Heart left ventricle (tissue), 16 donors: ENCODE measurements at places on chromosomes 4 and X. TPM values are rescaled to one million over a fixed set of nuclear protein-coding genes. Genes with fewer than 3 reads are reported as not detected.

The TLR6 gene
- 0.15 TPM for polyA plus RNA-seq

The SSX2B gene
- polyA plus RNA-seq: not detected

The ODAM gene
- not detected for polyA plus RNA-seq

The GLRA2 gene
- not detected for polyA plus RNA-seq

The FGFBP2 gene
- 1.4 TPM for polyA plus RNA-seq

The MAGT1 gene
- polyA plus RNA-seq: 77.2 TPM

The CENPVL1 gene
- polyA plus RNA-seq: not detected

The OTUD6A gene
- not detected for polyA plus RNA-seq

- no peak overlapping the region for H3K27ac ChIP-seq
- H3K4me3 ChIP-seq: no peak overlapping the region
- H3K4me1 ChIP-seq: no peaks in the 10 kb centered on the region
- H3K27me3 ChIP-seq: no peaks in the 10 kb centered on the region
- DNase-seq: no peak
Measured at GRCh38 chrX:86507331-86507730, 359.1 kb downstream of the DACH2 start.

- DNase-seq: no peak
- no peaks in the 10 kb centered on the region for H3K27me3 ChIP-seq
- no peaks in the 10 kb centered on the region for H3K36me3 ChIP-seq
- no peaks in the 10 kb centered on the region for H3K4me1 ChIP-seq
Measured at GRCh38 chrX:926991-927390, 285.5 kb downstream of the CRLF2 start.

DNA sequence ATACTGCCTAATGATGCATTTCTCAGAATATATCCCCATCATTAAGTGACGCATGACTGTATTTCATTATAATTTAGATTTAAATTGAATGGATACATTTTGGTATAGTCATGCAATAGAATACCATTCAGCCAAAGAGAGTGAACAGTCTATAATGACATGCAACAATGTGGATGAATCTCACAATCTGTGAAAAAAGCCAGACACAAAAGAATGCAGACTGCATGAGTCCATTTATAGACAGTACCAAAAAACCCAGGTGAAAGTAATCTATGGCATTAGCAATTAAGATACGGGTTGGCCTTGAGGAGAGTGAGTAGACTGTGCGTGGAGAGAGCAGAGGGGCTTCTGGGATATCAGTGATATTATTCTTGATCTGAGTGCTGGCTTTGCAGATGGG, 239.7 kb upstream of the PGRMC2 start:
- no peak overlapping the region for H3K4me3 ChIP-seq
- no peaks in the 10 kb centered on the region for H3K27me3 ChIP-seq
- peaks cover 10% of the 10 kb centered on the region for H3K4me1 ChIP-seq
- H3K36me3 ChIP-seq: no peaks in the 10 kb centered on the region
- H3K27ac ChIP-seq: no peak overlapping the region

DNA sequence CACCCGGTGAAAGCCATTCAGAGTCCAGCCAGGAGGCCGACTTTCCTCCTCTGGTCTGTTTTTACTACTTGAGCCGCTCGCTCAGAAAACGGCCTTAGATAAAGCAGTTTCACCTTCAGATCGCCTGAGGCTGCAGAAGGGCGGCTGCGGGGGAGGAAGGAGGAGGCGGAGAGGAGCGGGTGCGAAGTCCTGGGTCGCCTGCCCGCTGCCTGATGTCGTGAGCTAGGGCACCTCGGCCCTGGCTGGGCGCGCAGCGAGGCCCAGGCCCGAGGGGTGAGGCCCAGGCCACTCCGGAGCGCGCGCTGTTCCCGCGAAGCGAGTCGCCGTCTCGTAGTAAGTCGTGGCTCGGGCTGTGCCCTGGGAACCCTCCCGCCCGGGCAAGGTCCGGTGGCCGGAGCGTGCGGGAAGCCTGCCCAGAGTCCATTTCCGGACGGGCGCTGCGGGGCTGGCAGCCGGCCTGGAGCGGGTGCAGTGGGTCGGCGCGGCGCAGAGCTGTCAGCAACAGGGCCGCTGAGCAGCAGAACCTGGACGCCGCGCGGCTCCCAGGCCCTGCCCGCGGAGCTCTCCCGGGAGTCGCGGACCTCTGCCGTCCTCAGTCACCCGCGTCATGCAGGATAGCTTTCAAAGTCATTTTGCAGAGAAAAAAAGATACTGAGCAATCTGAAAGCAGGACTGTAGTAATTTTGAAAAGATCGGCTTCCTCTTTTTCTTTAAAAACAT, 18.6 kb downstream of the TRIM2 start:
- no peaks in the 10 kb centered on the region for H3K4me1 ChIP-seq
- H3K36me3 ChIP-seq: no peaks in the 10 kb centered on the region
- H3K4me3 ChIP-seq: peak overlapping the region; percentile 76
- H3K27me3 ChIP-seq: no peaks in the 10 kb centered on the region

DNA sequence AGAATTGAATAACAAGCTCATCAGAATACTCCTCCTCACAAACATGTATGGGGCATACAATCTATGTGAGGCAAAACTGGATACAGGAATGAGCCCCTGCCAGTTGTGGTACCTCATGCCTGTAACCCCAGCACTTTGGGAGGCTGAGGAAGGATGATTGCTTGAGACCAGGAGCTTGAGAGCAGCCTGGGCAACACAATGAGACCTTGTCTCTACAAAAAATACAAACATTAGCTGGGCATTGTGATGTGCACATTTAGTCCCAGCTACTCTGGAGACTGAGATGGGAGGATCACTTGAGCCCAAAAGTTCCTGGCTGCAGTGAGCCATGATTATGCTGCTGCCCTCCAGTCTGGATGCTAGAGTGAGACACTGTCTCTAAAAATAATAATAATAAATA, 611.0 kb downstream of the NLGN4X start:
- H3K27me3 ChIP-seq: no peaks in the 10 kb centered on the region
- no peak overlapping the region for H3K4me3 ChIP-seq
- no peak overlapping the region for H3K27ac ChIP-seq
- no peak for DNase-seq
- no peaks in the 10 kb centered on the region for H3K36me3 ChIP-seq

DNA sequence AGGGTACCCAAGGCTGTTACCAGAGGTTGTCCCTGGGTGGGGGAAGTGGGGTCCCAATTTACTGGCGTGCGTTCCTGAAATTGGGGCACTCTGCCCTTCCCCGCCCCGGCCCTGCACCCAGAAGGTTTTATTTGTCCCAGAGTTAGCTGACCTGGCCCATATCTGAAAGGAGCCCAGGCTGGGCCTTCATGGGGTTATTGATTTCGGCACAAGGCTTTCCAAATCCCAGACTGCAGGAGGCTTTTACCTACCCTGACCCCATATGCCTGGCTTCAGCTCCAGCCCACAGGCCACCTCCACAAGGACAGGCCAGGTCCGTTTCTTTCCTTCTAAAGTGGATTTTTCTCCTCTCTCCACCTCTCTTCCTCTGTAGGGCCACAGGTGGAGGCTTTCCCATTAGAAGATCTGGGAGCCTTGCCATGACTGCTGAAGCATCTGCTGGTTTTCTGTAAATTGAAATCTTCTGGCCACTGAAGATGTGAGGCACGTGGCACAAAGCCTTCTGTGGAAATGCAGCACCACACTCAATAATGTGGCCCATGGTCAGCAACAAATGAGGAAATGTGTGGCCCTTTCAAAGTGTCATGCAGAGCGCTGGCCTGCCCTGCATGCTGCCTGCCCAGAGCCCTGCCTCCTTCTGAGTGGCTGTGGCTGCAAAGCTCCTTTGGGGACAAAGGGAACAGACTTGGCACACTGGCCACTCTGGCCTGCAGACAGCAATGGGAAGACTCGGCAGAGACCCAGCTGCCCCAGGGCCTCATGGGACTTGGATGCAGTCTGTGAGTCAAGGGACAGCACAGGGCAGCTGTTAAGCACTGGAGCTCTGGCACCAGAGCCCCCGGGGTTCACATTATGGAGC, 43.1 kb upstream of the MTM1 start:
- no peaks in the 10 kb centered on the region for H3K4me1 ChIP-seq
- no peak overlapping the region for H3K4me3 ChIP-seq
- no peaks in the 10 kb centered on the region for H3K27me3 ChIP-seq
- no peak overlapping the region for H3K27ac ChIP-seq
- no peaks in the 10 kb centered on the region for H3K36me3 ChIP-seq

DNA sequence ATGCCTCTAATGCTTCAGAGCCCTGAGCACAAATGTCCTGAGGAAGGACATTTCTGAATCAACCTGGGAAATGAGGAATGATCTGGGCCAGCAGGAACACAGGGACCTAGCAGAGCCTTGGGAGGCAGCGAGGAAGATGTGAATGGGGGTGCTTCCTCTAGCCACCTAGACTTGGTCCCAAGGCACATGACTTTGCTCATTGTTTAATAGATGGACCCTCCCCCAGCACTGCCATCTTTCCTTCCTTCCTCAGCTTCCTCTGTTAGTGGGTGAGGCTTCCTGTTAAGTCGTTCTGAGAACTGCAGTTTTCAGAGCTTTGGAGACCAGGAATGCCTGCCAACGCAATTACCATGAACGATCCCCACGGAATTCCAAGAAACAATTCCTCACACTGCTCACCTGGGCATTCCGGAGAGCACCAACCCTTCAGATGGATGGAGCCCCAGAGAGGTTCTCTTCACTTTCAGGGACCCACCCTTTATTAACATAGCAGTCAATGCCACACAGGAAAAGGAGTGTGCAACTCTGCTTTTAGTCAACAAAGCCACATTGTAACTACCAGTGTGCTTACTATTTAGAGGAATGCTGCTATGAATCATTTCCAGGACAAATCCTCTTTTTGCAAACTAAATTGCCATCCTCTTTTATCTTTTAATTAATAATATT, 48.5 kb upstream of the STIM2 start:
- no peaks in the 10 kb centered on the region for H3K36me3 ChIP-seq
- peak; percentile 36 for DNase-seq
- H3K27me3 ChIP-seq: no peaks in the 10 kb centered on the region
- H3K27ac ChIP-seq: peak overlapping the region; percentile 59

DNA sequence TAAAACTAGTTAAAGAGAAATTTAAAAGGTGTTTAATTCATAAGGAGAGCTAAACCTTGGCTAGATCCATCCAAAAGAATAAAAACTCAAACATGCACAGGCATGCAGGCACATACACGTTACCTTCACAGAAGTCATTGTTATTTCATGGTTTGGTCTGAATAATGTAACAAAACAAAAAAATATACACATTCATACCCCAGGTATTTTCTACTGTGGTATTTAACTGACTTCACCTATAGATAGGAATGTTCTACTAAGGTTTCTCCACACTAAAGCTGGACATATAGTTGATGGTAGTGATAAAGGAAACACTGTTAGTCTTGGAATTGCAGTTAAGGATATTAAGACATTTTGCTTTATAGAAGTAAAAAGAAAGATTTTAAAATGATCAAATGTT, 283.6 kb upstream of the PCDH10 start:
- H3K27me3 ChIP-seq: no peaks in the 10 kb centered on the region
- no peaks in the 10 kb centered on the region for H3K4me1 ChIP-seq
- no peak for DNase-seq
- no peak overlapping the region for H3K27ac ChIP-seq
- no peak overlapping the region for H3K4me3 ChIP-seq

GRCh38 chr4:148044912-148045352, 313.0 kb downstream of the ARHGAP10 start:
- H3K4me1 ChIP-seq: peaks cover 25% of the 10 kb centered on the region
- peaks cover 22% of the 10 kb centered on the region for H3K36me3 ChIP-seq
- no peaks in the 10 kb centered on the region for H3K27me3 ChIP-seq
- peak overlapping the region; percentile 94 for H3K27ac ChIP-seq

- H3K36me3 ChIP-seq: no peaks in the 10 kb centered on the region
- H3K27me3 ChIP-seq: no peaks in the 10 kb centered on the region
- DNase-seq: no peak
- H3K4me3 ChIP-seq: no peak overlapping the region
Measured at GRCh38 chrX:124300405-124300804, 32.1 kb upstream of the TEX13D start.

GRCh38 chr4:43113196-43113595, 220.7 kb downstream of the GRXCR1 start:
- H3K4me1 ChIP-seq: no peaks in the 10 kb centered on the region
- no peak overlapping the region for H3K4me3 ChIP-seq
- no peak overlapping the region for H3K27ac ChIP-seq

DNA sequence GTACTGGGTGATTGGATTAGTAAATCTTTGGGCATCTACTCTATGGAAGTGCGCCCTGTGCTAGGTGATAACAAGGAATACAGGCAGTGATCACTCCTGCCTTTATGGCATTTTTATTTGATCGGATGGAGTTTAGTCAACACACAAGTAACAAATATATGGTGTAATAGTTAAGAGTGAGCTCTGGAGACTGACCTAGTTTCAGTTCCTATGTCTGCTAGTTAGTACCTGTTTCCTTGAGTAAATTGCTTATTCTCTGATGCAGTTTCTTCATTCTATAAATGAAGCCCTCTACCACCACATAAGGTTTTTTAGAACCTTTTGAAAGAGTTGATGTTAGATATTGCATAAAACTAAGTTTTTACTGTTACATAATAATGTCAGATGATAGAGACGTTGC, 134.6 kb downstream of the KDM6A start:
- no peaks in the 10 kb centered on the region for H3K36me3 ChIP-seq
- H3K27me3 ChIP-seq: no peaks in the 10 kb centered on the region
- no peak overlapping the region for H3K27ac ChIP-seq
- peaks cover 22% of the 10 kb centered on the region for H3K4me1 ChIP-seq
- DNase-seq: no peak

- no peak overlapping the region for H3K4me3 ChIP-seq
- H3K27ac ChIP-seq: peak overlapping the region; percentile 67
- no peak for DNase-seq
- H3K27me3 ChIP-seq: no peaks in the 10 kb centered on the region
- no peaks in the 10 kb centered on the region for H3K36me3 ChIP-seq
- peaks cover 78% of the 10 kb centered on the region for H3K4me1 ChIP-seq
Measured at GRCh38 chr4:139918591-139918990, 235.4 kb downstream of the MAML3 start.

- DNase-seq: no peak
- H3K27me3 ChIP-seq: no peaks in the 10 kb centered on the region
- H3K4me1 ChIP-seq: no peaks in the 10 kb centered on the region
Measured at GRCh38 chr4:140628016-140628415, 59.3 kb upstream of the UCP1 start.

GRCh38 chrX:681989-682388, 51.4 kb downstream of the SHOX start:
- no peak overlapping the region for H3K27ac ChIP-seq
- no peak for DNase-seq
- no peaks in the 10 kb centered on the region for H3K36me3 ChIP-seq
- no peaks in the 10 kb centered on the region for H3K4me1 ChIP-seq

DNA sequence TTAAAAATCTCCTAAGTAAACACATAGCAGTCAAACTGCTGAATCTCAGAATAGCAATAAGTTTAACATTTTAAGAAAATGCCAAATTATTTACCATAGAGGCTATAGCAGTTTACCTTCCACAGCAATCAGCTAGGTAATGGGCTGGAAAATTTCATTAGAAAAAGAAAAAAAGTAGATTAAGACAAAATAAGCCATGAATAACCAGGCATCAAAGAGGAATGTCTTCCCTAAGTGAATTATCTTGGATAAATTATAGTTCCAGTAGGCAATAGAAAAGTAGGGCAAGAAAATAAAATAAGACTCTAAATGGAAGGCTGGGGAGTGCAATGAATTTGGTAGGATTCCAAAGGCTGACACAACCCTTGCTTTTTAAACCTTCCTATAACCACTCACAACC, 722.8 kb downstream of the TRAM1L1 start:
- H3K4me1 ChIP-seq: no peaks in the 10 kb centered on the region
- H3K27ac ChIP-seq: no peak overlapping the region
- no peaks in the 10 kb centered on the region for H3K36me3 ChIP-seq
- H3K4me3 ChIP-seq: no peak overlapping the region
- H3K27me3 ChIP-seq: no peaks in the 10 kb centered on the region
